ENCODE measurements at places on chromosomes 6 and 20. TPM values are rescaled to one million over a fixed set of nuclear protein-coding genes. Genes with fewer than 3 reads are reported as not detected.

The ADTRP gene
- not detected for total RNA-seq

The OLIG3 gene
- total RNA-seq, result not detected

The NR2E1 gene
- total RNA-seq, result not detected

The NCOA3 gene
- total RNA-seq, result 26.3 TPM

The NUDT3 gene
- 18.8 TPM for total RNA-seq

The PRR3 gene
- 25.0 TPM for total RNA-seq

The ATP6V1G2 gene
- not detected for total RNA-seq

The TXLNB gene
- total RNA-seq, result not detected

The F13A1 gene
- 91.9 TPM for total RNA-seq

The SLC16A10 gene
- 7.8 TPM for total RNA-seq

DNA sequence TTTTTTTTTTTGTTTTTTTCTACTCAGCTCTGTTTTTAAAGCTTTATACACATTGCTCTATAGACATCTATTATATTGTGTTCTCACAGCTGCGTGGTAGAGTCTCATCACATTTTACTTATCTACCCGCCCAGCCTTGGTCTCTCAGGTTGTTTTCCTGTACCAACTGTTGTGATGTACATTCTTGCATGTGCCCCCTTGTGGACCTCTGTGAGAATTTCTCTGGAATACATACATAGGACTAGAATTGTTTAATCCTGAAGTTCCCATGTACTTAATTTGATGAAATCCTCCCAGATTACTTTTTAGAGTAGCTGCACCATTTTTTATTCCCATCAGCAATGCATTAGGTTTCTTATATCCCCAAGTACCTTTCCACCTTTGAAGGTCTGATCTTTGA is 40.4 kb upstream of the TINAG start:
- H3K4me1 ChIP-seq, result no peaks in the 10 kb centered on the region
- no peaks in the 10 kb centered on the region for H3K27me3 ChIP-seq
- DNase-seq, result no peak
- H3K36me3 ChIP-seq, result no peaks in the 10 kb centered on the region

- DNase-seq, result no peak
- no peaks in the 10 kb centered on the region for H3K36me3 ChIP-seq
- no peaks in the 10 kb centered on the region for H3K27me3 ChIP-seq
- peaks cover 15% of the 10 kb centered on the region for H3K4me1 ChIP-seq
- H3K4me3 ChIP-seq, result no peak overlapping the region
These were observed 58.2 kb downstream of the TNFAIP3 start for GRCh38 chr6:137925141-137925698.

- no peak overlapping the region for H3K4me3 ChIP-seq
- H3K27ac ChIP-seq, result no peak overlapping the region
- H3K36me3 ChIP-seq, result no peaks in the 10 kb centered on the region
- H3K27me3 ChIP-seq, result no peaks in the 10 kb centered on the region
- H3K4me1 ChIP-seq, result no peaks in the 10 kb centered on the region
- DNase-seq, result no peak
These were observed 28.4 kb downstream of the COL19A1 start for GRCh38 chr6:69894578-69895347.

- no peak overlapping the region for H3K27ac ChIP-seq
- peak; percentile 18 for DNase-seq
- H3K4me3 ChIP-seq, result no peak overlapping the region
- no peaks in the 10 kb centered on the region for H3K36me3 ChIP-seq
These were observed 100.6 kb downstream of the KCNB1 start for GRCh38 chr20:49381558-49382493.

DNA sequence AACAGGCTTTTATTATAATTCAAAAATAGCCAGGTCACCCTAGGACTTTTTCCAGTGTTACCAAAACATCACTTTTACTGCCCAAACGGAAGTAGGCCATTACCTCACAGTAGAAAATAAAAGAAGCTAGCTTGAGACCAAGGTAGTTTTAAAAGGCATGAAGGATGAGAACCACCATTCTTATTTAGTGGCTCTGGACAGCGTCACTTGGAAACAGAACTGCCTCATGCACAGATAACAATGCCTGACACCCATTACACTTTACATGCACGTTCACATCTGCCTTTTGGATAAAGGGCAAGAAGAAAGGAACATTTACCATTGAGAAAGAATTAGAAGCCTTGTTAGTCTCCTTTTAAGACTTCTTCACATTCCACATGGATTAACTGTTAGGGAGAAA is 1.9 kb upstream of the PAQR8 start:
- H3K27me3 ChIP-seq, result no peaks in the 10 kb centered on the region
- H3K27ac ChIP-seq, result no peak overlapping the region
- DNase-seq, result no peak
- H3K36me3 ChIP-seq, result no peaks in the 10 kb centered on the region

DNA sequence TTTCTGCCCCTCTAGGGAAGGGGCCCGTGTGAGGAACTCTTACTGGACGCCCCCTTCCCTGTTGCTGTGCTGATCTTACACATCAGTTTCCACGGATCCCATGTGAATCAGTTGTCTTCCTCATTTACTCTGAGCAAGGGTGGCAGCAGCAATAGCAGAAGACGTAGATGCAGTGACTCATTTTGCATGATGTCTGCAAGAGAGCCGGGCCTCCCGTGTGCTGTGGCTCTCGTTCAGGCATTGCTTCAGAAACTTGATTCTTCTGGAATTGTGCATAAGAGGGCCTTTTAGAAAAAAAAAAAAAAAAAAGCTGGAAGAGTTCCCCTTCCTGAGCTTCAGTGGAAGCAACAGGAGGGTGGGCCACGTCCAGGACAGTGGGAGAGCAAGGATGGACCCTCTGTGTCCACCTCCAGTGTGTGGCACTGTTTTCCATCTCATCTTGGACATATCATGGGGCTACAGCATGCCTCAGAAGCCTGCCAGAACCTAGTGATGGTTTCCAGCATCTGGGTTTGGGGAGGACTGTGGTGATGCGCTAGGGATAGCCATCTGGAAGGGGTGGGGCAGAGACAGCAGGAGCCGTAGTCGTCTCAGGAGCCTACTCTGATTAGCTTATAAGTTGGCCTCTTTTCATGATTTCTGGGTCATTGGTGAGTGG is 62.1 kb downstream of the FOXO3 start:
- DNase-seq, result peak; percentile 87
- peak overlapping the region; percentile 55 for H3K27ac ChIP-seq
- H3K36me3 ChIP-seq, result no peaks in the 10 kb centered on the region
- no peaks in the 10 kb centered on the region for H3K27me3 ChIP-seq
- peaks cover 27% of the 10 kb centered on the region for H3K4me1 ChIP-seq

- H3K27me3 ChIP-seq, result no peaks in the 10 kb centered on the region
- no peak overlapping the region for H3K27ac ChIP-seq
- no peak overlapping the region for H3K4me3 ChIP-seq
- no peaks in the 10 kb centered on the region for H3K36me3 ChIP-seq
- no peak for DNase-seq
These were observed 74.9 kb downstream of the FOXO3 start for GRCh38 chr6:108635505-108636226.

DNA sequence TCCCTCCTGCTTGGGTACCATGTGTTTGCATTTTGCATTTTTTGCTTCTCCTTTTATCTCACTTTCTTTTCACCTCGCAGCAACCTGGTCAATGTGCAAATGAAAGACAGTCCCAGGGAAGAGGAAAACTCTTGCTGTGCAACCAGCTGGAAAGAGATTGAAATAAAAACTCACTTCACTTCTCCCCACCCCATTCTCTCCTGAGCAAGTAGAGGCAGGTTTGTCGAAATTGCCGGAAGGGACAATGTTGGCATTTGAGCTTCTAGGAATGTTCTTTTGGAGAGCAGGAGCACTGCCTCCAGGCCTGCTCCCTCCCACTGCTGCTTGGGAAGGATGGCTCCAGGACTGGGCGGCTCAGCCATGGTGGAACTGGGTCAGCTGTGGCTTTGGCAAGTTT is 30.6 kb downstream of the KCNG1 start:
- no peak overlapping the region for H3K27ac ChIP-seq
- no peak overlapping the region for H3K4me3 ChIP-seq
- DNase-seq, result no peak
- no peaks in the 10 kb centered on the region for H3K36me3 ChIP-seq

DNA sequence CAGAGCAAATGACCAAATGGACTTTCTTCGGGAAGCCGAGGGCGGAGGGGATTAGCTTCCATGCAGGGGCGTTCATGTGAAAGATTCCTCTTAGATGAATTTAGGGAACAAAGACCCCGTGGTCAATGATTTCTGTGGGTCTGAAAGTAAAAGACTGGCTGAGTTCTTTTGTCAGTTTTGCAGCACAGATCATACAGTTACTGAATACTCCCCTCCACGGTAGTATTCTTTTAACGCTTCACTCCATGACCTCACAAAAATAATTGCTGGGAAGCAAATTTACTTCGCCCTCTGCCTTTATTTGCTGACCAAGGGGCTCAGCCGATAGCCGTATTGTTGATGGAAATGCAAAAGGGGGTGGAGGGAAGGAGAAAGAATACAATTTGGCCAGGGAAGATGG is 86.0 kb upstream of the SALL4 start:
- H3K36me3 ChIP-seq, result no peaks in the 10 kb centered on the region
- no peak for DNase-seq
- no peaks in the 10 kb centered on the region for H3K27me3 ChIP-seq
- no peak overlapping the region for H3K4me3 ChIP-seq
- H3K4me1 ChIP-seq, result no peaks in the 10 kb centered on the region

GRCh38 chr6:35955071-35955470 is 34.2 kb upstream of the SRPK1 start:
- no peak overlapping the region for H3K27ac ChIP-seq
- H3K4me3 ChIP-seq, result no peak overlapping the region
- H3K4me1 ChIP-seq, result no peaks in the 10 kb centered on the region
- no peak for DNase-seq

DNA sequence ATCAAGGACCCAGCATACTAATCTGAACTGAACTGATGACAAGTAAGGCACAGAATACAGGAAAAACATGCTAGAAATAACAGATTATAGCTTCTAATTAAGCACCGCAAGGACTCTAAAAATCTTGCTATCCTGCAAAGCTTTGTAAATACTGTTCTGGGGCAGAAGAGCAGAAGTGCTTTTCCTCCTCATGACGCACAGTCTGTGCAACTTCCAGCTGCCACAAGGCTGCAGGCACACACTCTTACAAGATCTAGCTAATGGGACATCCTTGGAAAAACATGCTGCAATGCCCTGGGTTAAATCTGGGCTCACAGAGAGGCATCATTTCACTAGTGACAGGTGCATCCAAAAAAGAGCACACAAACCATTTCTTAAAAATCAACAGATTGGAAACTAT is 188.6 kb downstream of the GJA10 start:
- H3K36me3 ChIP-seq, result no peaks in the 10 kb centered on the region
- no peaks in the 10 kb centered on the region for H3K27me3 ChIP-seq
- no peak overlapping the region for H3K4me3 ChIP-seq
- DNase-seq, result no peak
- H3K4me1 ChIP-seq, result no peaks in the 10 kb centered on the region

DNA sequence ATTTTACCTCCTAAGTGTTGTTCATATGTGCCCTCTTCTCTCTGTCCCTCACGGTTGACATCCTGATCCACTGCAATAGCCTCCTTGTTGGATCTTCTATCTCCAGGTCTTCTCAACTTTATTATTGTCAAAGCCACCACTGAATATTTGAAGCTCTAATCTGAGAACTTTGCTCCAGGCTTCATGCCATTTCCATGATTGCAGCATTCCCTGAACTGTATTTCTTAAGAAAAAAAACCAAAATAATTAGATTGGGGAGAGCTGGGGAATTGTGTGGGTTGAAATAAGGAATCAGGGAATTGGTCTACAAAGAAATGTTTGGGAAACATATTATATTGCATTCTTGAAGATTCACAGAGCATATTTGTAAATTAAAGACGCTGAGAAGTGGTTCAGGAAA is 2.5 kb upstream of the STX7 start:
- no peaks in the 10 kb centered on the region for H3K36me3 ChIP-seq
- peaks cover 29% of the 10 kb centered on the region for H3K4me1 ChIP-seq
- no peaks in the 10 kb centered on the region for H3K27me3 ChIP-seq
- no peak for DNase-seq
- no peak overlapping the region for H3K4me3 ChIP-seq
- H3K27ac ChIP-seq, result peak overlapping the region; percentile 88

- H3K4me3 ChIP-seq, result no peak overlapping the region
- H3K27me3 ChIP-seq, result no peaks in the 10 kb centered on the region
- peak overlapping the region; percentile 65 for H3K27ac ChIP-seq
- no peaks in the 10 kb centered on the region for H3K36me3 ChIP-seq
These were observed 78.9 kb downstream of the ANKRD60 start for GRCh38 chr20:58149437-58150091.

DNA sequence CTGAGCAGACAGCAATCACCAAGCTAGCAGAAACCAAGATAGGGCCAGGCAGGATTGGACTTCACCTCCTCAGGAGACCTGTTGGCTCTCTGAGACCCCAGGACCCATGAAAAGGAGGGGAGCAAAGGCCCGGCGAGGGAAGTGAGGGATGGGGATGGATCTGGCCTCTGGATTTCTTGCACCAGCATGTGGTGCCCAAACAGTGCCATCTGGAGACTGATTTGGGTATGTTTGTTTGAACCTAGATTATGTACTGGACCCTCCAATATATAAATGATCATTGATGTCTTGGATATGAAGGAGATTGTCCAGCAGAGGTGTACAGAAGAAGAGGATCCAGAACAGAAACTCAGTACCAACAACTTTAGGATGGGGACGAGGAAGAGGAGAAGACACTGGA is 83.4 kb upstream of the LY86 start:
- H3K27ac ChIP-seq, result no peak overlapping the region
- no peaks in the 10 kb centered on the region for H3K27me3 ChIP-seq
- no peaks in the 10 kb centered on the region for H3K36me3 ChIP-seq
- DNase-seq, result no peak
- H3K4me3 ChIP-seq, result no peak overlapping the region

- H3K36me3 ChIP-seq, result no peaks in the 10 kb centered on the region
- no peak overlapping the region for H3K4me3 ChIP-seq
- DNase-seq, result no peak
These were observed 89.4 kb downstream of the PLG start for GRCh38 chr6:160791459-160791858.

DNA sequence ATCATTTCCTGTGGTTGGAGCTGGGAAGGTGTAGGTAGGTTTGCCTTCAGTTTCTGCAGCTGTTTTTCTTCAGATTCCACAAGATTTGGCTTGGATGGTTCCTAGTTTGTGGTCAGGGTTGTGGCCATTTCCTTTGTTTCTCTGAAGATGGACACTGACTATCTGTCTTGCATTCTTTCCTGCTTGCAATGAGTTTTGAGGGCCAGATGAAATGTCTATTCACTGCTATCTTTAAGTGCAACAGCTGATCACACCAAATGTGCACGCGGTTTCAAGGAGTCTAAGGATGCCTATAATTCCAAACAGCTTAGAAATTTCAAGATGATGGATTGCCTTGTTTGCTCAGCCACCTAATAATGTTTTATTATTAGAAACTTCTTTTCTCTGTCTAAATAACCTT is 28.4 kb downstream of the IL20RA start:
- H3K27me3 ChIP-seq, result no peaks in the 10 kb centered on the region
- no peaks in the 10 kb centered on the region for H3K4me1 ChIP-seq
- DNase-seq, result no peak
- H3K27ac ChIP-seq, result no peak overlapping the region
- H3K36me3 ChIP-seq, result no peaks in the 10 kb centered on the region

- H3K27ac ChIP-seq, result no peak overlapping the region
- peak; percentile 79 for DNase-seq
- peaks cover 4% of the 10 kb centered on the region for H3K36me3 ChIP-seq
- H3K27me3 ChIP-seq, result no peaks in the 10 kb centered on the region
- no peaks in the 10 kb centered on the region for H3K4me1 ChIP-seq
- H3K4me3 ChIP-seq, result no peak overlapping the region
These were observed 183.6 kb downstream of the PRL start for GRCh38 chr6:22113026-22113766.

Data from ascending aorta (tissue), 2 donors.